Activated naive CD8-positive, alpha-beta T cell treated with anti-CD3 and anti-CD28 coated beads for 36 hours (primary cell): ENCODE measurements at places on chromosomes 2 and 18. TPM values are rescaled to one million over a fixed set of nuclear protein-coding genes. Genes with fewer than 3 reads are reported as not detected.

The SPC25 gene
- total RNA-seq = 37.1 TPM

GRCh38 chr2:159262904-159263303 is 23.6 kb downstream of the WDSUB1 start:
- DNase-seq = no peak

DNA sequence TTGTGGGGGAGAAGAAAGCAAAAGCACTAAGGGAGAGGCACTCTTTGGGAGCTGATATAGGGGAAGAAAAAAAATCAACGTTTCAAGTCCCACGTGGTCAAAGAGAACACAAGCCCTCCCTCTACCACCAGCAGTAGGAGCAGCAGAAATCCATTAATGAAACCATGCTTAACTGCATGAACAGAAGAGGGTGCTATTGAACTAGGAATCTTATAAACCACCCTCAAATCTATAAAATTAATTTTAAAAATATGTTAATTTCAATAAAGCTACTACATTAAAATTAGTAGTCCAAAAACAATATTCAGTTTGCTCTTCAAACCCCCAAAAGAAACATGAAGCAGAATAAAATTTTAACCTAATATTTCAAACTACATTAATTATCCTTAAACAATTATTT is 147.8 kb downstream of the TMEM18 start:
- DNase-seq = no peak

GRCh38 chr2:152513029-152513428 is 178.1 kb downstream of the FMNL2 start:
- no peak for DNase-seq

- DNase-seq = no peak
These were observed 604.3 kb upstream of the POU3F3 start for GRCh38 chr2:104249629-104250028.

GRCh38 chr18:49968644-49969309 is 155.4 kb upstream of the ACAA2 start:
- DNase-seq = no peak
